Stimulated activated naive CD8-positive, alpha-beta T cell treated with anti-CD3 and anti-CD28 coated beads, Interleukin-15, Interleukin-2, amounts not matched to agents 100 U/mL and 50 U/mL, for 24 hours (primary cell): ENCODE measurements at places on chromosomes 12 and 14.
A peak's percentile ranks its signal among the peaks of the same experiment; 100 is the strongest.

GRCh38 chr12:52207106-52207505 lies 15.3 kb upstream of the KRT80 start:
- DNase-seq = no peak

DNA sequence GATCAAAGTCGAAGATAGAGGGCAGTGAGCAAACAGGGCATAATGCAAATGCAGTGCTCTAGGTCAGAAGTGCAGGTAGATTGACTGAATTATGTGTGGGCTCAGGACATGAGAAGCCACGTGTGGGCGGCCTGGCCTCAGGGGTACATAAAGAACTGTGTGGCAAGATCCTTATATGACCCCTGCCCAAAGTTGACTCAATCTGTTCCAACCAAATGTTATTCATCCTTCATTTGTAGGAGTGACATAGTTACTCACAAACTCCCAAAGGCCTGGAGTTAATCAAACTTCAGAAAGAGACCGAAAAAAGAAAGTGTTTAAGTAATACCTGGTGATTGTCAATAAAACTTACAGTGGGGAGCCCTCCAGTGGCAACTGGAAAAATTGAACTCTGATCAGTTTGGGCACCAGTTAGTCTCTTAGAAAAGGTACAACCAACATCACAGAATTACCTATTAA lies 150.4 kb upstream of the FAR2 start:
- DNase-seq = no peak

GRCh38 chr14:94515856-94516255 lies 6.6 kb upstream of the SERPINA12 start:
- DNase-seq = no peak

DNA sequence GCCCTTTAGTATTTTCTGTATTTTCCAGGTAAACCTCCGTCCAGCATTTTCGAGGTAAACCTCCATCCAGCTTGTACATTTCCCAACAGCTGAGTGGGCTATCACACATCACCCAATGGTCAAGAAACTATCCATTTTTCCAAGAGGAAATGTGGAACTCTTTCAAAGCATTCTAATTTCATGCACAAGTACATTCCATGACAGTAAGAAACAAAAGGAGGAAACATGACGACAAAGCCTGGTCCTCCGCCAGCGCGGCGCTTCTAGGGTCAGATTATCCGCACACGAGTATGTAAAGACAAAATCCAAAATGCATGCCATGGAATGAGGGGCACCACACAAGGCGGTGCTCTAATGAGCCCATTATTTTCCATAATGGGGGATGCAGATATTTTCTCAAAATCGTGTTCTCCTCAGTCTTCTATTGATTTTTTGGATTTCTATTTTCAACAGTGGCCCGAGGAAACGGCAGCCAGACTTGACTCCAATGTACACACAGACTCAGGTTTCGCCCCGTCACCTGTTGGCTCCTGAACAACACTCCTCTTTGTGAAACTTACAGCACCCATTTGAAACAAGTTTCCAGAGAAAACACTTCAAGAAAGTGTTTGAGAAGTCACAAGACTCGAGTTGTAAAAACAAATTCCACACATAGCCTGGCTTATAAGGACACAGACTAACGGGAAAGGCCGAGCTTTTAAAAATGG lies 107.4 kb downstream of the PRICKLE1 start:
- DNase-seq = no peak

GRCh38 chr12:25249931-25250738 lies 594 bp downstream of the KRAS start:
- DNase-seq = peak; percentile 54
